ENCODE measurements at places on chromosomes 5 and 9.

DNA sequence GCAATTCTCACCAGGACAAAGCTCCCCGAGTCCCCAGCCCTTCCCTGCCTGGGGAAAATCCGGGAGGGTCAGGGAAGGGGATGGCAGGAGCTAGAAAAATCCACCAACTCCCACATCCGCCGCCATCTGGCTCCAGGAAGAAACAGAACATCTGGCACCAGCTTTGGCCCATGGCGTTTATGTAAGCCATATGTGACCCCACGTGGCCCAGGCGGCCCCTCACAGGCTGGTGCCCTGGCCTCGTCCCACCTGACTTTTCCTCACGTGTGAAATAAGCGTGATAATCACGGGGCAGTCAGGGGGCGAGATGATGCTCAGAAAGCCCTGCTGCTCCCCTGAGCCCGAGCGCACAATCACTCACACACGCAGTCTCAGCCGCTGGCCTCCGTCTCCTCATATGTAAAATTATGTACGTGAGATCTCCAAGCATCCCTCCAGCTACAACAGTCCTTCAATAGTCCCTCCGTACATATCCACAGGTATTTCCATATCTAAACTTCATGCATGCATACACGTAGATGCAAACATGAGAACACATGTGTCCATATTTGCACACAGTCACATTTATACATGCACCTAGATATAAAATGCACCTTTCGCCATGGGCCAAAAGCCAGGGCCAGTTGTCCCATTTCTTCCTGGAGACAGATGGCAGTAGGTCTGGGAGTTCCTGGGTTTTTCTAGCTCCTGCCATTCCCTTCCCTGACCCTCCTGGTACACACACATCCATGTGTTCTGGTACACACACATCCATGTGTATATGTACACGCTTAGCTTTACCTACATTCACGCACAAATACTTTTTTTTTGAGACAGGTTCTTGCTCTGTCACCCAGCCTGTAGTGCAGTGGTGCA, 28.9 kb downstream of the PLPP7 start:
- DNase-seq = no peak

- no peak for DNase-seq
Measured at GRCh38 chr9:131277287-131277909, 1.1 kb upstream of the FAM78A start.

DNA sequence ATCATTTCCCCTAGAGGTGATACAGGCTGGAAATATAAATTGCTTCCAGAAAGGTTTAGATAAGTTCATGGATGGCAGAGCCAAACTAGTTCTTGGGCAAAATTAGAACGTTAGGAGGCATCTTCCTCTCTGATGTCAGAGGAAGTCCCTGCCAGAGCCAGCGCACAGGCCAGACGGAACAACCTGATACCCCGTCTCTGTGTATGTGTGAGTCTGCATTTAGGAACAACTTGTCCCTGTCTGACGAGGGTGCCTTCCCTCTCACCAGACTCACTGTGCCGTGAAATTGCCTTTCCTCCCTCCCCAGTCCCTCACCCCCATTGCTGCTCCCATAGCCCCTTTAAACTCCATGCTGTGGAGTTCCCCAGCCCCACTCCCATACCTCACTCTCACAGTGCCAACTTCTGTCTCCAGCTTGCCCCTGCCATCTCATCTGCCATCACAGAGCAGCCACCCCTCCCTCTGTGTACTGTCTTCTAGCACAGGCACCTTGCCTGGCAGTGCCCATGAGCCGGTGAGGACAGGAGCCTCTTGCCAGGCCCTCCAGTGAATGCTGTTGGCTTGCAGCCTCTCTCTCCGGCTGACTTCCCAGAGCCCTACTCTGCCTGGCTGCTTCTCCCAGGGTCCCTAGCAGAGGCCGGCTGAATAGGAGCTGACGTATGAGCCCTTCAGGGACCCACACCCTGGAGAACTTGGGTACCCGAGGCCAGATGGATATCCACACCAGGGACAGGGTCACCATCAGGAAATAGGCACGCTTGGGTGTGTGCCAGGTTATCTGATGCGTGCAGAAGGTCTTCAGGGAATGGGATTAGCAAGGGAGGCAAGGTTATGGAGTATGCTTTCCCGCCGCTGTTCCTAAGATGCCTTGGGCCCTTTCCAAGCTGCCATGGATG, 26.7 kb downstream of the UNC5A start:
- DNase-seq = no peak

- no peak for DNase-seq
Measured at GRCh38 chr9:100160021-100160420, 61.0 kb downstream of the INVS start.

All from AG20443 (cell line).